ENCODE measurements at places on chromosomes 4 and X. TPM values are rescaled to one million over a fixed set of nuclear protein-coding genes. Genes with fewer than 3 reads are reported as not detected.
A peak's percentile ranks its signal among the peaks of the same experiment; 100 is the strongest.

SPRY1 gene
- 6.0 TPM for total RNA-seq

- no peak for DNase-seq
Observed at GRCh38 chrX:39258331-39258730, 457.1 kb downstream of the MID1IP1 start.

CFAP99 gene
- total RNA-seq: not detected

DNA sequence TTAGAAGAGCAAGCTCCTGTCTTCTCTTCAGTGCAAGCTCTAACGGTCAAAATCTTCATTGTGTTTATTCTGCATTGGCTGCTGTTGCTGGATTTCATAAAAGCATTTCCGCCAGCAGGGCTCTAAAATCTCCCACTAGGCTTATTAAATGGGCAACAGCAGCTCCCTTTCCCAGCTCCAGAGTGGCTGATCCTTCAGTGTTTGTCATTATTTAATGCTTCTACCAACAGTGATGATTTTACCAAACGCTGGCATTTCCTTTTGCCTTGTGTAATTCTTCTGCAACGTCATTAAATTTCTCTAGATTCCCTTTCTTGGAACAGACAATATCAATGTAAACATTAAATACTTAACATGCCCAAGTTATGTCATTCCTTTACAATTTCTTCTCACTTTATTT is 20.1 kb downstream of the SLC7A11 start:
- peak; percentile 96 for DNase-seq

GRCh38 chrX:70253377-70254062 is 6.5 kb downstream of the P2RY4 start:
- no peak for DNase-seq

- DNase-seq: peak; percentile 52
Observed at GRCh38 chr4:111399623-111400022, 745.6 kb upstream of the FAM241A start.

DNA sequence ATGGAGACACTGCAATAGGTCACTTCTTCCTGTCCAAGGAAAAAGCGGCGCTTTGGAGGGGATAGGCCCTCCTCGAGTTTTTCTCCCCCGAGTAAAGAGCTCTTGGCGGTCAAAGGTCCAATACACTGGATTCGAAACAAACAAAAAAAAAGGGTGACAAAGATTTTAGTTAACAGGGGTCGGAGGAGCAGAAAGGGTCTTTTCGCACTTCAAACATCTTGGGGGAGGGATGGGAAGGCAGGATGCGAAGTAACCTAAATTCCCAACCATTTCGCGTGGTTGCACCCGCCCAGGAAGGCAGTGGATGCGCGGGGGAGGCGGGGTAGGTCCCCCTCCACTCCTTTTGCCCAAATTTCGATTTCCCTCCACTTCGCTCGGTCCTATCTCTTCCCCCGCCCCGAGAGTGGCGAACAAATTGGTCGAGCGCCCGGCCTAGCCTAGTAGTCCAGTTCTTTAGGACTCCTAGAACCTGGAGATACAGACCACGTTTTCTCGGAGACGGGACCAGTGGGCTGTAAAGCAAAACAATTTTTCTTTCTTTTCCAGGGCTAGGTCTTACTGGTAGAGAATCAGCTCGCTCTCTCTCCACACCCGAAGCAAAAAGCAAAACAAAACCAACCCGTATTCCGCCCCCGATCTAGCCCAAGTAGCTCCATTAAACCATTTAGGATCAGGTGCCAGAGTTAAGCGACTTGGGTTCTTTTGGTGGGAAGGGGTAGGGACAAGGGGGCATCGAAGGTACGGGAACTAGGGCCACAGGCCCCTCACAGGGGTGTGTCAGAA is 2.0 kb upstream of the STAG2 start:
- DNase-seq: peak; percentile 62

SULT1B1 gene
- total RNA-seq: 1.8 TPM

DNA sequence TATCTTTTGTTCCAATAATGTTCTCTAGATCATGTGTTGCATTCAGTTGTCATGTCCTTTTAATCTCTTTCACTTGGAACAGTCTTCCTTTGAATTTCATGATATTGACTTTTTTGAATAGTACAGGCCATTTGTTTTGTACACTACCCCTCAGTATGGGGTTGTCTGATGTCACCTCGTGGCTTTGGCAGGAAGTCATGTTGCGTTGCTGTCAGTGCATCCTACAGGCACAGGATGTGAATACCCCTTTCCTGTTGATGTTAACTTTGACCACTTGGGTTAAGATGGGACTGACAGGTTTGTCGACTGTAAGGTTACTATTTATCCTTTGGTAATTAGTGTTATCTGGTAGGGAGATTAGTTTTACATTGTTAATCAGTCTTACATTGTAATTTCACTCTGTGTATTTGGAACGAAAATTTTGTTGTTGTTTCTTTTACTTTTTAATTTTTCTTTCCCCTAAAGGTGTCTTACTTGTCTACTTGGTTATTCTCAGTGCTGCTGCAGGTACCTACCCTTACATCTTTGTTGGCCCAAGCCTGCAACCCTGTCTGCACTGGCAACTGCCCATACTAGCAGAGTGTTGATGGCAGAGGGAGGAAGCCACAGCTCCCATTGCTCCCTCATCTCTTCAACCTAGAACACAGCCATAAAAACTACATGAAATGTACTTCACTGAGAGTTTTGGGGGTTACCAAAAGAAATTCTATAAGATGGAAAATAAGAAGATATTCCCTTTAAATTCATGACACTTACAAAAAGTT is 14.7 kb upstream of the ATP8A1 start:
- no peak for DNase-seq

Measured in A673 (cell line).